ENCODE measurements at places on chromosomes 5 and 9.

- DNase-seq, result no peak
Observed at GRCh38 chr9:136858844-136859757, 7.0 kb downstream of the MAMDC4 start.

DNA sequence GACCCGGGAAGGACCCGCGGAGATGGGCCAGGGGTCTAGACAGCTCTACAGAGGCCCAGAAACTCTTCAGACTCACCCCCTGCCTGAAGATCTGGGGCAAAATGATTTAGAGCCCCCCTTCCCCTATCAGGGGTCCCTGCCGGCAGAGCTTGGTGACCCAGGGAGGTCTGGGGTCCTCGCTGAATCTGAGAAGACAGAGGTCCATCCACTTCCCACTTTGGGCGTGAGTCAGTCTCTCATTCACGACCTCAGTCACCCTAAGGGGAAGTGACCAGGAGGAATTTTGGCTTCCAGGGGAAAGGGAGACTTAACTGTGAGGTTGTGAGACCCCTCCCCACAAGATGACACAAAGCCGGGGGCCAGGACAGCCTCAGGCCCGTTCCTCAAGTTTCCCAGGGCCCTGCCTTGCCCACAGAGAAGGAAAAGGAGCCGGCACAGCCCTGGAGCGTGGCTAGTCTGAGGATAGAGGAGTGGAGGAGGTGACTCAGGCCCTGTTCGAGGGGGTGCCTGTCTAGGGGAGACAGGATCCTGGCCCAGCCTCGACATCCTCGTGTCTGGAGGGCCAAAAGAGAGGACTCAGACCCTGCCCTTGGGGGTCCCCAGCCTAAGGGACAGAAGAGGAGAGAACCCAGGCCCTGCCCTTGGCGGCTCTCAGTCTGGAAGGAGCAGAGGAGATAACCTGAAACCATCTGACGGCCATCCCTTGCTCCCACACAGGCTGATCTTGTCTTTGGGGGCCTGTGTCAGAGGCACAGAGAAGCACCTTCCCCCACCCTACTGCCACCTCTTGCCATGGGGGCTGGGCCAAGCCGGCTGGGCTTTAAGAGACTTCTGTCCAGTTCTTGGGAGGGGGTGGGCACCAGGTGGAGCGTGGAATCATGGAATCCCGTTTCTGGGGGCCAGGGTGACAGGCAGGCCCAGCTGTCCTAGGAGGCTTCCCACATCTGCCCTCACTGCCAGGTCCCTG lies 889 bp downstream of the PDLIM4 start:
- DNase-seq, result no peak

GRCh38 chr5:172602783-172603231 lies 38.3 kb upstream of the NEURL1B start:
- DNase-seq, result no peak

GRCh38 chr9:90848866-90849265 lies 47.2 kb downstream of the SYK start:
- DNase-seq, result no peak

DNA sequence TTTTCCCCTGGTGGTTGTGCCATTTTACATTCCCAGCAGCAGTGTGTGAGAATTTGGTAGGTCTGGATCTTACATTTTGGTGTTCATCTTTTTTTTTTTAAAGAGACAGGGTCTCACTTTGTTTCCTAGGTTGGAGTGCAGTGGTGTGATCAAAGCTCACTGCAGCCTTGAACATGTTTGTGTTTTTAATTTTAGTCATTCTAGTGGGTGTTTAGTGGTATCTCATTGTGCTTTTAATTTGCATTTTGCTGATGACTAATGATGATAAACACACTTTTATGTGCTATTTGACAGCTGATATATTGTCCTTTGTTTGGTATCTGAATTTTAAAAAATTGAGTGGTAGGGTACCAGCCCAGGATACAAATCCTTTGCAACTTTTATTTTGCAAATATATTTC lies 53.4 kb upstream of the POMT1 start:
- no peak for DNase-seq

DNA sequence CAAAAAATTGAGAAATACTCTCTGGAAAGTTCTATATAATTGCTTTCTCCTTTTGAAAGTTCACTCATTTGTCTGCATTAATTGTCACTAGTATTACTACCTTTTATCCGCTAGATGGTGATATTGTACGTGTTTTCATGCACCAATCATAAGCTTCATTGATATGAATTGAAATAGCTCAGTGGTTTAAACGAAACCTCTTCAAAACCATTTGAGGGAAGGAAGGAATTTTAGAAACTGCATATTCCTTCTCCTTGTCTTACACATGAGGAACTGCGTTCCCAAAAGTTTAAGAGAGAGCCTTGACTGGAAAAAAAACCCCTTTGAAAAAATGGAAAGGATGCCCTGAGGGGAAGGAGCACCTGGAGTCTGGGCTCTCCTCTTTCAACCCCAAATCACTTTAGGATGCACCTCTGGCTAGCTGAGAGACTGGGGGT lies 98.6 kb downstream of the YTHDC2 start:
- peak; percentile 42 for DNase-seq

DNA sequence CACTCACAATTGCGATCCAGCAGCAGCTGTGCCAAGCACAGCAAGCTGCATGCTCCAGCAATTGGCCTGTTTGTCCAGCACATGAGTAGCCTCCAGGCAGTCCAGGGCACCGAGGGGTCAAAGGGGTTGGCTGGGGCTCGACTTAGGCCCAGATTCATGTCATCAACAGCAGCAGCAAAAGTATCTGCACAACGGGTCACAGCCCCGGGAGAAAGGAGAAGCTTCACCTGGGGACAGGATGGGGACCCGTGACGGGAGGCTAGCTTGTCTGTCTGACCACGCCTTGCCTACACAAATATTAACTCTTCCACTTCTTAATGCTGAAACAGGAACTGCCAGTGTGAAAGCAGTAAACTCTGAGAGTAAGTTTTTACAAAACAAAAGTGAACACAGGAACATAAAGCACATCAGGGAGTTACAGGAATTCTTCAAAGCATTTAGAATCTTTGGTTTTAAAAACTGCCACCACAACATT lies 191.2 kb downstream of the PIK3R1 start:
- no peak for DNase-seq

DNA sequence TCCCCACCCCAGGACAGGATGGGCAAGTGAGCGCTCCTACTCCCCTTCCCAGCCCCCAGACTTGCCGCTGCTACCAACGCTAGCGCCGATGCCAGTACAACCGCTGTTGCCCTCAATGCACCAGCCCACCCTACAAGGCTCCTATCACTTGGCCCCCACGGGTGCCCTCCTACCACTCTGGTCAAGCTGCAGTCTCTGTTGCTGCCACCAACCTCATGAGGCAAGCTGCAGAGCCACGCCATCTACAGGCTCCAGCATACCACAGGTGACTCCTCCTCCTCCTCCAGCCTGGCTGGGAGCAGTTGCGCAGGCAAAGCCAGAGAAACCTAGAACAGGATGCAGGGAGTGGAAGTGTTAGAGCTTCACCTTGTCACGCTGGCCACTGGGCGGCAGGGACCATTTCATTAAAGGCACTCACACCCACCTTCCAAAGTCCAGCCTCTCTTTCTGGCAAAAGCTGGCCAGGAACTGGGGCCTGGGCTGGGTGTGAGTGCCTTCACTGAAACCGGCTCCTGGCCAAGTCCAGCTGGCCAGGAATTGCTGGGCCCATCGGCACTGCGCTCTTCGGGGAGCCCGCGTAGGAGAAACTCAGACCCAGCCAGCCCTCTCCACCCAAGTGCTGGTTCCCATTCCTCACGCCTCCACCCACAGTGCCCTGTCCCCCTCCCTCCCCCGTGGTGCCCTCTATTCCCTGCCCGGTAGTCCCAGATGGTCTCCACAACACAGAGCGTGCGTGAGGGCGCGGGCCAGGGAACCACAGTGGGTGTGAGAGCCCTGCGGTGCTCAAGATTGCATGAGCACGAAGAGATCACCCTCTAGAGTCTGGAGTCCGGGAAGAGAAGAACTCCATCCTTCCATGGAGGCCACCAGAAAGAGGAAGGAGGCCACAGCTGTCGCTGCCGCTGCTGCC lies 1.6 kb upstream of the PCAT7 start:
- peak; percentile 7 for DNase-seq

DNA sequence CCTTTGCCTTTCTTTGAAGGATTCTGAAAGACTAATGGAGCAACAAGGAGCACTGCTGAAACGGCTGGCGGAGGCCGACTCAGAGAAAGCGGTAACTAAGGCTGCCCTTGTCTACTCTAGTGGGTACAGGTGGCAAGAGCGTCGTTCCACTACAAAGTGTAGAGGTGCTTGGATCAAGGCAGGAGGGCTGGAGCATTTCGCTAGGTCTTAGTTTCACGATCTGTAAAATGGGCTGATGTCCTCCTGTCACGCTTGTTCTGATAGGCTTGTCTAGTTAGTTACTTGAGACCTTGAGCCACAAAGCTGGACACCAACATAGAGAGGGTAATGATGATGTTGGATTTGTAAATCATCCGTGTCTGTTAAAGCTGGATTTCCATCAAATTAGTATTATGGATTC lies 23.0 kb upstream of the GLE1 start:
- no peak for DNase-seq

DNA sequence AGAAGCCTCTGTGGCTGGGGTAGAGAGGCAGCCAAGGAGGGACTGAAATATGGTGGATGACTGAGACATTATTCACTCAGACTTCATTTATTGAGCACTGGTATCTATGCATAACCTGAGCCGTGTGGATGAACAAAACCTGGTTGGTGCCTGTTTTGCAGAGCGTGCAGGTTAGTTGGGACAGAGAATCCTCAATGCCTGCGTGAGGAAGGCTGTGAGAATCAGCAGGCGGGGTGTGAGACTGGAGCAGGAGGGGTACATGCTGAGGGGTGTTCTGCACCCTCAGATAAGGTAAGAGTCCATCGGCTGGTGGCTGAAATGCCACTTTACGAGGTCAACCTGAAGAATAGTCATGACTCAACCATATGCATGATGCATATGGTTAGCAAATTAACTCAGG lies 271.6 kb downstream of the MED10 start:
- DNase-seq, result no peak

GRCh38 chr5:110665184-110665726 lies 61.2 kb downstream of the TMEM232 start:
- DNase-seq, result no peak

DNA sequence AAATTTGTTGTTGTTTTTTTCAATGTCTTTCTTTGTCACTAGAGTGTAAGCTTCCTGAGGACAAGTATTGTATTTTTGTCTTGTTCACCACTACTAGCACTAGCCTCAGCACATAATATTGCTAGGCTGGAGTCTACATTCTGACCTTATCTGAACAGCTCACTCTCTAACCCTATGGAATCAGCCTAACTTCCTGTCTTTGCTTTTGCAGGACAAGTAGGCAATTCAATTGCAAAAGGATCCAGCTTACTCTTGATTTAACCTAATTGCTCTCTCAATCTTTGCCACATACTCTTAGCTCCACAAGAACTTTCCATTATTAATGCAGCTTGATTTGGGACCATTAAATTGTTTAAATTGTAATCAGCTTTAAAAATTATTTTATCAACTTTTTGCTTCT lies 308.5 kb downstream of the MAN2A1 start:
- DNase-seq, result no peak

DNA sequence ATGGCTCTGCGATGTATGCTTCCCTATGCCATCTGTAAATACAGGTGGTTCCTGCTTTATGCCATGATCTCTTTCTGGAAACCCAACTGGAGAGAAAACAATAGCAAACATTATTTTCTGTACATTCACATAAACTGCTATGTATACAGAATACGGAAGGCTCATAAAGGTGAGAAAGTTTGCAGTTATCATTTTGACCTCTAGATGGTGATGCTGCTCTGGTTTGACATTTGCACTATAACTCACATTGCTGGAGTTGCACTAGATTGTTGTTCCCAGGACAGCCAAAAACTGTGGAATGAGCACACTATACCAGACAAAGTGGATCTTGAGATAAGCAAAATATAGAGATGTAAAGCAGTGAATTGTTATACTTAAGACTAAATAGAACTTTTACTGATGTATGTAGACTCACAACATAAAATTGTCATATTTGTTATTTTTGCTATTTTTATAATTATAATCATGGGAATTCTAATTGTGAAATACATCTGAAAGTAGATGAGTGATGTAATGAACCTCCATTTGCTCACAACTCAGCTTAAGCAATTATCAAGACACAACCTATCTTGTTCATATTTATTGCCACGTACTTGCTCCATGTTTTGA lies 246.5 kb downstream of the PTPRD start:
- peak; percentile 70 for DNase-seq

DNA sequence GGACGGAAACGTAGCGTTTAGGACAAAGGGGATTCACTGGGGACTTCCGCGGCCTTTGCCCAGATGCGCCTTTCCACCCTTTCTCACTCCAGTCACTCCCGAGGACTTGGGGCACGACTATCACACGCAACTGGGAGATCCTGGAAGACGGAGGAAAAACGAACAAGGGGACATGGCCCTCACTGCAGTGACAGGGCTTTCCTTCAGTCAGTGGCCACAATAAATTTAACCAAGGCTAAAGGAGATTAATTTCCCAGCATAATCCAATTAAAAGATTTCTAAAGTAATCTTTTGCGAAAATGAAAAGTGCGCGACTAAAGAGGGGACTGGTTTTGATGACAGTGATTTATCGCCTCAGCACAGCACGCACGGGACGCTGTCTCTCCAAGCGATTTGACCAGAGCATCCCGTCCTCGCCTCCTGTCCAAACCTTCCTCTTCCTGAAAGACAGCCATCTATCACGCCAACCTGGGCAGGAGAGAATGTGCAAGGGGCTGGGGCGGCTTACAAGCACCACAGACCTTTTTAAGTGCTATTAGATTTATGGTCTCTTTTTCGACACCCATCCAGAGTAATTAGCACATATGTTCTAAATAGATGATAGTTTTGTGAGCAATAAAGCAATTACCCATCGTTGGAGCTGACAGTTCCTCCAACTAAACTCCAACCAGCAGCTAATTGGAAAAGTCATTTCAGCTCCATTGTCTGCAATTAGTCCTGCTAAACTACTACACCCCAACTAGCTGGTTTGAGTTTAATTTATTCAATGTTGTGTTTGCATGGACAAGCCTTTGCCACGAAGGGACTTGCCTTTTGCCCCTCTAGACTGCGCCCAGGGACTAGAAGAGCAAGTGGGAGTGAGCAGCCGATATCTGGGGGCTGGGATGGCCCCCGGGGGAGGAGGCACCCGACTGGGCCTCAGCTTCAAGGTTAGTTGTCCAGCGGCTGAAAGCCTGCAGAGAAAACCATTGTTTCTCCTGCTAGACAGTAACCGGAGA lies 7.4 kb downstream of the NR2F1-AS1 start:
- DNase-seq, result no peak

GRCh38 chr9:112711050-112711689 lies 6.7 kb downstream of the INIP start:
- DNase-seq, result no peak

GRCh38 chr5:35067985-35068384 lies 20.2 kb upstream of the AGXT2 start:
- no peak for DNase-seq

GRCh38 chr9:4686112-4686511 lies 6.7 kb downstream of the CDC37L1 start:
- no peak for DNase-seq

GRCh38 chr5:8729437-8729836 lies 816.4 kb downstream of the SEMA5A start:
- DNase-seq, result no peak

- no peak for DNase-seq
Observed at GRCh38 chr5:22650511-22650910, 202.6 kb downstream of the CDH12 start.

GRCh38 chr5:20469792-20470191 lies 481.8 kb upstream of the CDH18 start:
- DNase-seq, result no peak
